ENCODE measurements at places on chromosomes 12 and 14. TPM values are rescaled to one million over a fixed set of nuclear protein-coding genes. Genes with fewer than 3 reads are reported as not detected.
A peak's percentile ranks its signal among the peaks of the same experiment; 100 is the strongest.

DNA sequence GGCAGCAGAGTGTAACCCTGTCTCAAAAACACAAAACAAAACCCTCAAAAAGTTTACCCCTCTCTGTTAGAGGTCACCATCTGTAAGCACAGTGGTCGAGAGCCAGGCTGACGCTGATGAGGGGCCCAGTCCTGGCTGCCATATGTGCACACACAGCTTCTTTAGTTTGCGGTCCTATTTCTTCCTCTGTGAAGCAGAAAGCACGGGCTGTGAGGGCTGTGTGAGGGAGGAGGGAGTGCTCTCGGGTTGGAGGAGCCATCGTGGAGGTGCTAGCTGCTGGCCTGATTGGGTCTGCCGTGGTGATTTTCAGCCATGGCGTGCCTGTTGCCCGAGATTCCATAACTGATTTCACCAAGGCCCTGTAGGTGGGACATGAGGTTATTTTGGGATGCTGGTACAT, 3.5 kb downstream of the ULK1 start:
- DNase-seq: no peak

DNA sequence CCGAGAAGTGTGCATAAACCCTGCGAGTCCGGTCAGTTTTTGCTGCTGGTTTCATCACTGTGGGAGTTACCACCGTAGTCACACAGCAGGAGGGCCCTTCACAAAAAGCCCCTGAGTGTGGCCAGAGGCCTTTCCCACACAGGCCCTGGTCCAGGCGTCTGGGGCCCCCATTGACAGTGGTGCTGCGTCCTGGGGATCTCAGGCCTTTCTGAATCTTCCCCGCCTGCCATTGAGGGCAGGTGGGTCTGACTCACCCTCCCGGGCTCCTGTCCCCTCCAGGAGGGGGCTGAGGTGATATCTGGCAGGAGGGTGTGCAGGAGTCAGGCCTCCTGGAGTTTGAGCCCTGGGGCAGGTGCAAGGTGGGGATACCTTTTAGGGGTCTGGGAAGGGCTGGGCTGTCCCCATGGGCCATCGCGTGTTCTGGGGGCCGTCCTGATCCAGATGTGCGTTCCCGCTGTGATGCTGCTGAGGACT, 358.5 kb downstream of the TMEM121 start:
- DNase-seq: no peak

- peak; percentile 56 for DNase-seq
Measured at GRCh38 chr12:16349131-16349460, 1.7 kb downstream of the MGST1 start.

- no peak for DNase-seq
Measured at GRCh38 chr14:27634056-27634970, 1036.5 kb upstream of the NOVA1 start.

DNA sequence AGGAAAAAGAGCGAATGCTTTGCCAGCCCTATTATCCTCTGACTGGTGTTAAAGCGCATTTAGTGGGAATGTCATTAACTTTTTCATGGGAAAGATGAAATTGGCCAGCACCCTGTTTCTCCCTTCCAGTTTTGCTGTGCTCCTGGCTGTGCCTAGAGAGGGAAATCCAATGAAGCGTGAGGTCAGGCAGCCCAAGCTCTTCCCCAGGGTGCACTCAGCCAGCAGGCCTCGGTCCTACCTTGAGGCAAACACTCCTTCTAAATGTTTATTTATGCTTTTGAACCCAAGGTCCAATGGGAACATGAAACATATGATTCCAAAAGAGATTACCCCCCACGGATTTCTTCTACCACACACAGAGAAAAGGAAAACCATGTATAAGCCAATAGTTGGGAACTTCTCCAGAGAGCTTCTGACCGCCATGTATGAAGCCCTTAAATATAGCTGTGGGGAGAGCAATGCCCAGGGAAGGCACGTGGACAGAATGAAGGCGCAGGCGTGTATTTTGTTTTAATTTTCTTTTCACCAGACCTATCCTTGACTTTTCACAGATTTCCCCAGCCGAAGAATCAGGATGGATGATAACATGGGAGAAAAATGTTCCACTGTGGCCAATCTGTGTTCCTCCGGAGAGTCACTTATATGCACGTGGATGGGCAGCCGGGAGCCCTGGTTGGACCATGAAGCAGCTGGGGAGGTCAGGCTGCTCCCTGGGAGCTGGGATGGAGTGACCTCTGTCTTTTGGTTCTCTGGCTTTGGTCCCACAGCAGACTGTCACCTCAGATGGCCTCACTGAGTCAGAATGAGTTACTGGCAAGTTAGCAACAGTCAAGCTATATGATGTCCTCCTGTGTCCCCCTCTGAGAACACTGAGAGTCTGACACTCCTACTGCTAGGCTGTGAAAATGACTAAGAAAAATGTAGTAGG, 37.3 kb downstream of the GPR135 start:
- no peak for DNase-seq

GRCh38 chr14:69674546-69675244, 63.3 kb downstream of the SUSD6 start:
- no peak for DNase-seq

- DNase-seq: no peak
Measured at GRCh38 chr14:31942166-31942841, 134.8 kb upstream of the ARHGAP5 start.

DNA sequence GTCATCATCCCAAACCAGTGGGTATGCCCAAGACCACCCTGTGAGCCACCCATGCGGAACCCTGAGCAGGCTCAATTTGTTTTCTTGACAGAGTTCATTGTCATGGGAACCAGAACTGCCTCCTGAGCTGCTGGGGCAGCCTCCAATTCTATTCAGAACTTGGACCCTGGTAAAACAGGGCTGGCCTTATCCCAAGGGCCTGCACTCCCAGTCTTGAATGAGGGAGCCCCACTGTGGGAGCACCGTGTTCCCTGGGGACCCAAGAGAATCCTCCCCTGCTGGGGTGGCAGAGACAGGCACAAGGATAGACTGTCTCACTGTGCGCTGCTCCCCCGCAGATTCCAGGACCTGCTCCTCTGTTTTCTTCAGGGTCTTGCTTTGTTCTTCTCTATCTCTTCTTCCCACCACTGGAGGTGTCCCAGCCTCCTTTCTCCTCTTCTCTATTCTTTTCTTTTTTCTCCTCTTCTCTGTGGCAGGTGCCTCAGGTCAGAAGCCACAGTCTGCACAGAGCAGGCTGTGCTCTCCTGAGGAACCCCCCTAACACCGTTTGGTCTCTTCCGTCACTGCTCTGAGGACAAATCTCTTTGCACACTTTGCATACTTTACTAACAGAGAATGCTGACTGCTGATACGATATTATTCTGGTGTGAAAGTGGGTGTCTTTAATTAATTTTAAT, 31.2 kb upstream of the CHPT1 start:
- DNase-seq: no peak

- peak; percentile 59 for DNase-seq
Measured at GRCh38 chr14:33364466-33364865, 425.8 kb downstream of the NPAS3 start.

GRCh38 chr12:807041-807735, 54.8 kb downstream of the WNK1 start:
- DNase-seq: no peak

DNA sequence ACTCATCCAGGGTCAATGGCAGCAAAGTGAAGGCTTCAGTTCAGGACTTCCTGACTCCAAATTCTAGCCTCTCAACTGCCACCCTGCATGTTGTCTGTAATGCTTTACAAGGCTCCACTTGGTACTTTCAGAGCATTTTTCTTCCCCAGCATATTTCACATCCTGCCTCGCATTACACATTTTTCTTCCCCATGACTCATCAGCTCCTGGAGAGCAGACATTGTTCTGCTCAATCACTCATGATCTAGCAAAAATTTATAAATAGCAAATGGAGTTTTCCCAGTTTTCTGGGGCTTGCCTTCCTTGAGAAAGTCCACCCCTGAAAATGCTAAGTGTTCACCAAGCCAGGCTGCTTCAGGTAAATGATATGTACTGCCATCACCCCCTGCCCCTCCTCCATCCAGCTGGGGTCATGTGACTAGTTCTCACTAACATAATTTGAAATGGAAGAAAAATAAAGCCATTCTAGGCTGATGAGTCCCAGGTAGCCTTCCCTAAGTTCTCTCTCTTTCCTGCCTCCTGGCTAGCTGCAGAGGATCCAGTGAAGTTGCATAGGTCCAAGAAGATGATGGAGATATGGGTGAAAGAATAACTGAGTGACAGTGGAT, 69.4 kb downstream of the ARMH4 start:
- no peak for DNase-seq

GRCh38 chr14:71261206-71261605, 353.9 kb downstream of the PCNX1 start:
- no peak for DNase-seq

DNA sequence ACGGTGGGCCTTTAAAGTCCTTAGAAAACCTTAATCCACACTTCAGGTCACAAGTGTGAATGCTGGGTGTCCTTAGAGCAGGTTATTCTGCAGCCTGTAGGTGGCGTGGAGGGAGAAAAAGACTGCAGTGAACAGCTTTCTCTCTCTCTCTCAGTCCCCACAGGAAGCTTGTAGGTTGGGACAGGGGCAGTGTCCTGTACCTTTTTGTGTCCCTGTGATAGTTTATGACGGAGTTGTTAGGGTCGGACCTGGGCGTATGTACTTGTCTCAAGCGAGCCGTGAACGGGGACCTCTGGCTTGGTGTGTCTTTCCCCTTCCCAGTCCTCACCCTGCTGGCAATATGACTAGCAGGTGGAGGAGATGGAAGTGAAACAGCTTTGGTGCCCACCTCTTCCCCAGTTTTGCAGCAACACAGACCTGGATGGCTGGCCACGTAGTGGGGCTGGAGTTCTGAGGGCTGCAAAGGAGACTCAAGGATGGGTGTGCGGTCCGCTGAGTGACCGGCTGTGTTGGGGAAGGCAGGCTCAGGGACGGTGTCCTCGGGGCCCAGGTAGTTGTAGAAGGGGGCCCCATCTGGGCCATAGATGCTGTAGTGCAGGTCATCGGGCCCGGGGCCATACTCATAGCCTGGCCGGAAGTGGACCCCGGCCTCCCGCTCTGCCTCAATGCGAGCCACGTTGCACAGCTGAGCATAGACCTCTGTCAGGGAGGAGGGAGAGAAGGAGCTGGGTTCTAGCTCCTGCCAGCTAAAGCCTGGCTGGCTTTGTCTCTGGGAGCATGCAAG, 8.9 kb downstream of the ISCA2 start:
- DNase-seq: peak; percentile 83

GRCh38 chr12:60230056-60230455, 634.2 kb downstream of the SLC16A7 start:
- no peak for DNase-seq

GRCh38 chr12:31491241-31491794, 99.6 kb downstream of the DENND5B start:
- no peak for DNase-seq

- no peak for DNase-seq
Measured at GRCh38 chr14:80388980-80389711, 177.8 kb upstream of the DIO2 start.

- no peak for DNase-seq
Measured at GRCh38 chr12:57181561-57182155, 34.2 kb upstream of the LRP1-AS start.

DNA sequence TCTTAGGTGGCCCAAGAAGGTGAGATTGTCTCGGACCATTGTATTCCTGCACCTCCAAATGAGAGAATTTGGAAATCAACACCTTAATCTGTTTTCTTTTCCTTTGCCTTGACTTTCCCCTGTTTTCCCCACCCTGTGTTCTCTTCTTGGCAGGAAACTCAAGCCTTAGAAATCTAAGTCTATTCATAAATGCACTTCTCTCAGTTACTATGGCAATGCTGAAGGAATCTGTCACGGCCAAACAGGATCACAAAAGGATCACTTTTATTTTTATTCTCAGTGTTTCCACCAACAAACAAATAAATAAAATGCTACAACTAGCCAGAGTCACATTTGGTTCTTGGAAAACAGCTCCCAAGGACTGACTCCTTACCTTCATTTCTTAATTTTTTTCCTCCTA, 270.5 kb downstream of the BCAT1 start:
- DNase-seq: no peak

GRCh38 chr12:25960961-25961360, 2.5 kb downstream of the RASSF8 start:
- DNase-seq: no peak

GRCh38 chr12:115375186-115375991, 691.4 kb upstream of the TBX3 start:
- DNase-seq: no peak

GRCh38 chr14:73576391-73576790, 7.4 kb downstream of the ACOT2 start:
- no peak for DNase-seq

DNA sequence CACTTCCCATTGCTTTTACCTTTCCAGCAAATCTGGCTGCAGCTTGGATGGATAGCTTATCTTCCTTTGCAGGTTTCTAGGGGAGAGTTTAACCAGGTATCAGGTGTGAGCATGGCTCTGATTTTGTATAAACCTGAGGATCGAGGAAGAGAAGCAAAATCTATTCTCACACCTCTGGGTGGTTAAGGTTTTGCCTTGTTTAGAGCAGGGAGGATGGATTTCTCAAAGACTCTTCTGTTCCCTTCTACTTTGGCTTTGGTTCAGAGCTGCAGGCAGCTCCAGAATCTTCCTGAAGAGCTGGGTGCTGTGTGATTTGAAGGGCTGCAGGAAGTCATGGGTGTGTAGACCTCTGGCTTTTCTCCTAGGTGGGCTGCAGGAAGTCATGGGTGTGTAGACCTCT, 1.7 kb downstream of the JDP2 start:
- DNase-seq: no peak

DNA sequence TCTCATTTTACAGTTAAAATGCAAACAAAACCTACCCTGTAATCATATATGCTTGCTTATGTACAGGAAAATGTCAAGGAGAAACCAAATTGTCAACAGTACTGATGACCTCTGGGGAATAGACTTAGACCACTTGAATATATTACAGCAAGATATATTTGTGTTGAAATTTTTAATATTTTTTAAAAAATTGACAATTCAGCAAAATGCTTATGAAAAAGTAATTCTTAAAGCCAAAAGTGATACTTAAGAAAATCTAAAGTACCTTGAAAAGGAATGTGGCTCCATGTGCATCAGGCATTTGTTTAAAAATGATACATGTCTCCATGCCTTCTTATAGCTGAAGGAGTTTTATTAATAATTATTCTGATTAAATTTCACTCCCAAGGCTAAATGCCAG, 49.2 kb downstream of the PTPN21 start:
- DNase-seq: no peak

- no peak for DNase-seq
Measured at GRCh38 chr14:35235840-35236239, 56.3 kb upstream of the PSMA6 start.

DNA sequence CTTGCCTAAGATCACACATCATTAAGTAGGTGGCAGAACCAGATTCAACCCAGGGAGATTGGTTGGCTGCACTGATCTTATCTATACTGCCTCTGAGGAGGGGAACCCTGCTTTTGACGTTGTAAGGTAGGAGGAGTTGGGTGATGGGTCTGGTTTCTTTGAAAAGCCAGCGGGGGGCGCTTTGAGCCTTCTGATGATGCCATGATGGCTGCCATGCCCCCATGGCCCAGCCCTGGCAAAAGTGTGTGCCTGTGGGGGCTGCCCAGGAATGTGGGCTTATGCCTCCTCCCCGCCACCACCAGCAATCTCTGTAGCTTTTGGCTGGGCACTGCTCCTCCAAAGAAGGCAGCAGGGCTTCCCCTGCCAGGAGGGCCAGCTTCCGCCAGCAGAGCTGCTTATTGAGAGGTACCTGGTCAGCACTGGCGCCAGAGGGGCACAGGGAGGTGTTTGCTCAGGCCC, 224.3 kb downstream of the SLC41A2 start:
- DNase-seq: peak; percentile 80

GRCh38 chr12:100138803-100139098, 3.9 kb downstream of the BLTP3B start:
- DNase-seq: no peak

The SMCO2 gene
- total RNA-seq: not detected

The NTF3 gene
- total RNA-seq: not detected

The FAIM2 gene
- total RNA-seq: 2.0 TPM

The NFE2 gene
- 1.3 TPM for total RNA-seq

The RNFT2 gene
- total RNA-seq: 19.7 TPM

The SYNDIG1L gene
- 1.6 TPM for total RNA-seq

The HCAR1 gene
- total RNA-seq: not detected

The PTHLH gene
- not detected for total RNA-seq

Measured in GM23338 (cell line).